CD4-positive, alpha-beta memory T cell (primary cell): ENCODE measurements at places on chromosomes 3 and 15.

DNA sequence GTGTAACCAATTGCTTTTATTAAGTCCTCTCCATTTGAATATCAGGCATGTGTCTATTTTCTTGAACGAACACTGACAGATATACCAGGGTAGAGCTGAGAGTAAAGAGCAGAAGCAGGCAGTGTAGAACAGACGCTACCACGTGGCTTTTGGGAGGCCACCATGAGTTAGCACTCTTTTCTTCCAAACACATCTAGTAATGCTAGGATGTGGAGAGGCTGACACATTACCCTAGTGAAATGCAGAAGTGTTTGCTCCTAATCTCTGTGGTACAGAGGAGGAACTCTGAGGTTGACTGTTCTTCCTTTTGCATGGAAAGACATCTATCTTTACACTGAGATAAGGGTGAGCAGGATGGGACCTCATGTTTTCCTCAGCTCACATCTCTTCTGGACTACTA is 216.3 kb downstream of the SATB1 start:
- no peak for DNase-seq

- no peak for DNase-seq
These were observed 2.5 kb downstream of the SHF start for GRCh38 chr15:45185069-45185779.

- no peak for DNase-seq
These were observed at the start of gene CDCP1 for GRCh38 chr3:45145681-45146614. Gene CDCP1 (minus strand): TSS chr3:45146378. CDS start chr3:45146287, 91 bp downstream.

DNA sequence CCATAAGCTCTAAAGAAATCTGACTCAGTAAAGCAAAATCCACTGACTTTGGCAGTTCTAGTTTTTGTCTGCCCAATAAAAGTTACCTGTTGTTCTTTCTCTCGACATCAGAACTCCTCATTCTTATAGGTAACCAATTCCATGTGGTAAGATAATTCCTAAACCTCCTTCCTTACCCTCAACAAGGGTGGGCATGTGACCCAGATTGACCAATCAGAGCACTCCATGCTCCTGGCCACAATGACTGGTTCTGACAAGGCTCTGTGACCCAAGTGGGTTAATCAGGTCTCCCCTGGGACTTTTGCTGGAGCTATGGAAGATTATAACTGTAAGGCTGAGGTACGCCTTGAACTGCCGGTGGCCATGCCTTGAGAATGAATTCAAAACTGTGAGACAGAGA is 31.7 kb downstream of the LINS1 start:
- no peak for DNase-seq

- no peak for DNase-seq
These were observed 30.6 kb upstream of the ADAMTS7 start for GRCh38 chr15:78841891-78842290.

DNA sequence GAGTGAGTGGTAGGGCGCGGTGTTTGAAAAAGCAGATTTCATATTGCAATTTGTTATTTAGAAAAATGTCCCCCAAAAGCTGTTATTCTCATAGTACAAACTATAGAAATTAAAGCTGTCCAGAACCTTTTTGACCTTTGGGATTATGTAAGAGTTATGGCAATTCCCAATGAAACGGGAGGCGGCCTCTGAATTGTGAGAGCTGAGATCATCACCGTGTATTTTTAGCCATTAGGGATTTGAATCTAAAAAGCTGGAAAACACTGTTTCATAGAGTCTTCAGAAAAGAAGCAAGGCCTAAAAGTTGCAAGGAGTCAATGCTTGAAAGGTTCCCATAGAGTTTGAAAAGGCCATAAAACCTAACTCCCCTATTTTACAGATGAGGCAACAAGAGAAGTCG is 38.6 kb upstream of the SLC25A26 start:
- no peak for DNase-seq

DNA sequence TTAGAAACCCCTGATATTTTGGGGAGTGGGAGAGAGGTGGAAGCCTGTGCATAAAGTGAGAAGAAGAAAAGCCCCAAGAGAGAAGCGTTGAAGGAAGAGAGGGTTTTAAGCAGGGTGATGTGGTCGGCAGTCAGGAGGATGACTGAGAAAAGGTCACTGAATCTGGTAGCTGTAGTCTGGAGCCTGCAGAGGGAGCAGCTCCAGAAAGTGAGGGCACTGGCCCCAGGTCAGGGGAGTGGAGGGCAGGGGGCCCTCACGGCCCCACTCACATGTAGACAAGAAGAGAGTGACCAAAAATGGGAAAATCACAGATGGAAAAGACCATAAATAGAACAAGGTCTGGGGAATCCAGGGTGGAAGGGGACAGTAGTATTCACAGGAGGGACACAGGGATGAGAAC is 105.5 kb downstream of the RYK start:
- no peak for DNase-seq

GRCh38 chr3:187594272-187594671 is 75.9 kb downstream of the SST start:
- no peak for DNase-seq

GRCh38 chr3:39327053-39327745 is 2.3 kb upstream of the CCR8 start:
- DNase-seq, result no peak

GRCh38 chr3:25400587-25400986 is 27.5 kb upstream of the RARB start:
- no peak for DNase-seq

DNA sequence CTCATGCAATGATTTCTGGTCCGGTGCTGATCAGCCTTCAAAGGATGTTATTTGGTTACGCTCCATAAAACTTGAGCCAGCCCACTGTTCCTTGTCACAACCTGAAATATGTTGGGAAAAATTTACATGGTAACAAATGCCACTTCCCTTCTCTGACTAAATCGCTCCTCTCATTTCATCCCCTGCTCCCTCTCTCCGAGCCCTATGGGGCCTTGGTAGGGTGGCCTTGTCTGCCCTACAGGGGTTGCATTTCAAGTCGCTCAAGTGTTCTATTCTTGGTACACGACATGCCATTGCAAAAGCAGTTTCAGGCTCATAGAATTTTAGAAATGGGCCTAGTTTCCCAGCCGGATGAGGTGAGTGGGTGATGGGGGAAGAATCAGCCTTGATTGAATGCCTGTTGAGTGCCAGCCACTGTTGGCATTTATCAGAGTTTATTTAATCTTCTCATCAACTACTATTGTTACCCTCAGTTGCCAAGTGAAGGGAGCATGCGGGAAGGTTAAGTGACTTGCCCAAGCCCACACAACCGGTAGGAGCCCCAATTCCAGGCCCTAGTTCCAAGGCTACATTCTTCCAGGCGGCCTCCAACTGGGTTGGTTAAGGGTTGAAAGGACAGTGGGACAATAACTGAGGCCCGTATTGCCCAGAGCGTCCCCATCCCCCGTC is 961 bp upstream of the ABHD2 start:
- DNase-seq, result no peak

DNA sequence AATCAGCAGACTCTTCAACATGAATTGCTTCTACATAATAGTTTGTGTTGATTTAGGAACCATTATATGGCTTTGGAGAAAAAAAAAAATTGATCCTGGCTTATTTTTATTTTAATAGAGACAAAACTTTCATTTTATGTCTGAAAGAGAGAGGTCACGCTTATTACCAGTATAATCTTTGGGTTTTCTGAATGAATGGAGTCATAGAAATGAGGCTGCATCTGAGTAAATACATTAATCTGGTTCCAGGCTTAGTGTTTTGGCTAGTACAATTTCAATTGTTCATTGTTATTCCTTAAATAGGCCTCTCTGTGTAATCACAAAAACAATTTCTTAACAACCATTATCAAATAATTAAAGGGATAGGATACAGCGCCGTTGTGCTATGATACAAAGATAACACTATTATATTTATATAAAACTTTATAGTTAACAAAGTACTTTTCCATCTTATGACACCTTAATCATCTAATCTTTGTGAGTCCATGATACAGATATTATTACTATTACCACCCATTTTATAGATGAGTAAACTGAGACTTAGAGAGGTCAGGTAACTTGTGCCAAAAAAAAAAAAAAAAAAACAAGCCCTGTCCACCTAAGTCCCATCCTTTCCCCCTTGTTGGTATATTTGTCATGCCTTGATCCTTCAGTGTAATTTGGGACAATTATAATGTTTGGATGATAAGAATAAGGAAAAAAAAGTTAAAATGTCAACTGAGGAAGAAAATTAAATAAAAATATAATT is 41.8 kb upstream of the GOLM2 start:
- DNase-seq, result no peak
